Heart left ventricle (tissue), 16 donors: ENCODE measurements at places on chromosomes 11 and 22. TPM values are rescaled to one million over a fixed set of nuclear protein-coding genes. Genes with fewer than 3 reads are reported as not detected.

- DNase-seq, result no peak
These were observed 27.3 kb upstream of the CREB3L1 start for GRCh38 chr11:46249938-46250744.

DNA sequence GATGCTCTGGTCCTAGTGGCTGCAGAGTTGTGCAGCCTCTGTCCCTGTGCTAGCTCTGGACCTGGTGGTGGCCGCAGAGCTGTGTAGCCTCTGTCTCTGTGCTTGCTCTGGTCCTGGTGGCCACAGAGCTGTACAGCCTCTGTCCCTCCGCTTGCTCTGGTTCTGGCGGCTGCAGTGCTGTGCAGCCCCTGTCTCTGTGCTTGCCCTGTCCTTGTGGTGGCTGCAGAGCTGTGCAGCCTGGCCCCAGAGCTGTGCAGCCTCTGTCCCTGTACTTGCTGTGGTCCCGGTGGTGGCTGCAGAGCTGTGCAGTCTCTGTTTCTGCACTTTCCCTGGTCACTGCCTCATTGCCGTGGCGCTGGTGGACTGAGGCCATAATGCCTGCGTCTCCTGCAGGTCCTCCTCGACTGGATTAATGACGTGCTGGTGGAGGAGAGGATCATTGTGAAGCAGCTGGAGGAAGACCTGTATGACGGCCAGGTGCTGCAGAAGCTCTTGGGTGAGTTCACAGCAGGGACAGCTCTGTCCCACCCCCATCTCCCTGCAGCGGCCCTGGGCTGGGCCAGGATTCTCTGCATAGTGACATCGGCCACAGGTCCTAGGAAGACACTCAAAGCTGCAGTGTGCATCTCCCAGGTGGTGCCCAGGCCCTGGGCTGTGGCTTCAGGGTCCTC lies 61.9 kb upstream of the PARVG start:
- DNase-seq, result no peak

The DRICH1 gene
- not detected for polyA plus RNA-seq

The APOBEC3H gene
- polyA plus RNA-seq, result 0.46 TPM

- DNase-seq, result no peak
These were observed 10.6 kb upstream of the CCDC83 start for GRCh38 chr11:85844439-85845123.
